ENCODE measurements at places on chromosomes 3 and 15.

DNA sequence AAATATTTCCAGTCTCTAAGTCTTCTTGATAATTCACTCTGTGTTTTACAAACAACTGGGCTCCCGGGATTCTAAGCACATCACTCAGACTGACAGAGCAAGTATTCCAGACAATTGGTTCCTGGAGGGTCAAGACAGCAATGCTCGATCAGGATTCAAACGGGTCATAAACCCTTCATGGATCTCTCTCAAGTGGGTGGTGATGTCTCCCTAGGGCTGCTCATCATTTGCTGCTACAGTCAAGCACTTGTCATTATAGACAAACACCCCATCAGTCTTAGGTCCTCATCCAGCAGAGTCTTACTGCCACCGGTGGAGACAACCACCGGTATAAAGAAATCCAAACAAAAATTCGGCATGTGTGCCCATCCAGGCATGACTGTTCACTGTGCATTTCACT is 921.1 kb downstream of the FHIT start:
- no peak for DNase-seq

- no peak for DNase-seq
Observed at GRCh38 chr3:8625991-8626390, 18.6 kb downstream of the SSUH2 start.

GRCh38 chr15:57060799-57061198 is 142.4 kb downstream of the TCF12 start:
- no peak for DNase-seq

DNA sequence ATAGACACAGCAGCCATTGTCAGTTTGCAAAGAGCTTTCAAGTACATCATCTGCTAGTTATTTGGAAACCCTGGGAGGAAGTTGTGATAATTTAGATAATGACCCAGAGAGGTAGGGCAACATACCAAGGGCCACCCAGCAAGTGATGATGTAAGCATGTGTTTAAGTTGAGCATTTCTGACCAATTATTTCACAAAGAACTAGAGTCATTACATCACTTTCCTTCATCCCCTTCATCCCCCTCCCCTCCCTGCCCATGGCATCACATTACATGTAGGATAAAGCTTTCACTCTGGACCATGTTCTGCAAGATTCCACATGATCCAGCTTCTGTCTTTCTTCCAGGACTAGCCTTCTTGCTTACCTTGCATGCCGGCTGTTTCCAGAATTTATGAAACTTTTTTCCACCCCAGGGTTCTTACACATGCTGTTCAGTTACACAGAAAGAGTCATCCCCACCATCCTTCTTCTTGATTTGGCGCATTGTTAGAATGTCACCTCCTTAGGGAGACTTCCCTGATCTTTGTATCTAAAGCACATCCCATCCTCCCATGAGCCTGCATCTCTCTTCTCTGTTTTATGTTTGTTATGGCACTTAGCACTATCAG is 71.3 kb downstream of the PTPRG start:
- no peak for DNase-seq

- DNase-seq = no peak
Observed at GRCh38 chr15:66720206-66721010, 18.4 kb downstream of the SMAD6 start.

DNA sequence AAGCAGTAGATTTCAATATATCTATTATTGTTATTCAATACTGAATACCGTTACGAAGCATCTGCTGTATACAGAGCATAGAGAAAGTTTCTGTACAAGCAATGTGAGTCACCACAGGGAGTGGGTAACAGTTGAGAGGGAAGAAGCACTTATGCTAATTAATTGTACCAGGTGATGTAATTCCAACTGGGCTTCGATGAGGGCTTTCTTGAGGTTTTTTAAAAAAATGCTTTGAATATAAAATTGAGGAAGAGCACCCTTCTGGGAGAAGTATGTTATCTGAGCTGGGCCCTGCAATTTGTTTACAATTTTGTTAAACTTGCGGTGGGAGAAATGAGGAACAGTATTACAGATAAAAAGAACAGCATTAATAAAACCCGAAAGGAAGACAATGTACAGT is 197.9 kb downstream of the TPRG1 start:
- no peak for DNase-seq

DNA sequence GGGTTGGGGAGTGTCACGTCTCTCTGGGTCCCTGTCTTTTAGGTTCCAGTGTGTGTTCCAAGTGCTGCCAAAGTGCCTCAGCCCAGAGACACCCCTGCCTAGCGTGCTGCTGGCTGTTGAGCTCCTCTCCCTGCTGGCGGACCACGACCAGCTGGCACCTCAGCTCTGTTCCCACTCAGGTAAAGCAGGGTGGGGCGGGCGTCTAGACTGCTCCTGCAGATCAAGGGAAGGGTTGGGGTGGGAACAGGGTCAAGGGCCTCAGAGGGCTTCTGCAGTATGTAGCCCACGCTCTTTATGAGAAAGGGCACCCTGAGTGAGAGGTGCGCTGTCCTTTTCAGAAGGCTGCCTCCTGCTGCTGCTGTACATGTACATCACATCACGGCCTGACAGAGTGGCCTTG is 17.2 kb downstream of the ATRIP start:
- no peak for DNase-seq

DNA sequence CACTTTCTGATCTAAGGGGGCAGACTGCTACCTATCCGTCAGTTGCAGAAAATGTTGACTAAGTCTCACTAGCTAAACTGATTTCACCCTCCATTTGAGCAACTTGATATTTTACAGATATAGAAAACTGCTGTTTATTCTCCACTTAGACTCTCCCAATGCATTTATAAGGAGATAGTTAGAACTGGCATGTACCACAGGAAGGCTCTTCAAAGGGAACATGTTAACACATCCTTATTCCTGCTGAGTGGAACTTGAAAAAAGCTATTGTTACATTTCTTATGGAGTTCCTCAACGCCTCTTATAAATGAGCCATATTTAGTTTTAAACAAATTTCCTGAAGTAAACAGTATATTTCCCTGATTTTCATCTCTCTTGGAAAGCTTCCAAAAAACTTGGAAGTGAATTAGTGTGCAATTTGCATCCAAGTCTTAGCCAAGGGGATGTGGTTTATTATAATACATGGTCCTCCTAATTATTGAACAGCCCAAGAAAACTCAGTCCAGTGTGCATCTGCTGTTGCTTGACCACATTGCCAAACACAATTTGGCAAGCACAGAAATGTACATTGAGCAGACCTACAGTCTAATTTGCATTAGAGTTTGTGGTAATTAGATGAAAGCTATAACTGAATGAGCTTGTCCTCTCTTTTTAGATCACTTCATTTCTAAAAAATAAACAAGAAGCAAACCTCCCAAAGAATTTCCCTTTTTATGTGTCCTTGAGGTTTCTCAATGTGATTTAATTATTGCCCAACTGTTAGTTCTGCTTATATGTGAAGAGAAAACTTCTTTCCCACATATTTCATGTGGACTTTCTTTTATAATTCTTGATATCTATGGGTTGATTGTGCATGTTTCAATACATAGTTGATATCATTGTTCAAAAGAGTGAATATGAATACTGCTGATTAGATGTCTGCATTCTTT is 72.6 kb upstream of the DPH6 start:
- DNase-seq = no peak

- no peak for DNase-seq
Observed at GRCh38 chr3:8273479-8273878, 228.1 kb upstream of the LMCD1 start.

GRCh38 chr3:144362126-144362525 is 390.5 kb downstream of the DIPK2A start:
- DNase-seq = no peak

DNA sequence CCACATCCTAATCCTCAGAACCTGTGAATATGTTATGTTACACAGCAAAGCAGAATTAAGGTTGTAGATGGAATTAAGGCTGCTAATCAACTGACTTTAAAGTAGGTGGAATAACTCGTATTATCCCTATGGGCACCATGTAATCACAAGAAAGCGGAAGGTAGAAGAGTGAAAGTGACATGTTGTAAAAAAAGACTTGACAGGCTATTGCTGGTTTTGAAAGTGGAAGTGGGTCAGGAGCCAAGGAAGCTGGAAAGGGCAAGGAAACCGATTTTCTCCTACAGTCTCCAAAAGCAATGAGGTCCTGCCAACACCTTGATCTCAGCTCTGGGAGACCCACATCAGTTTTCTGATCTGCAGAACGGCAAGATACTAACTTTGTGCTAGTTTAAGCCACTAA is 6.6 kb downstream of the TP63 start:
- DNase-seq = no peak

DNA sequence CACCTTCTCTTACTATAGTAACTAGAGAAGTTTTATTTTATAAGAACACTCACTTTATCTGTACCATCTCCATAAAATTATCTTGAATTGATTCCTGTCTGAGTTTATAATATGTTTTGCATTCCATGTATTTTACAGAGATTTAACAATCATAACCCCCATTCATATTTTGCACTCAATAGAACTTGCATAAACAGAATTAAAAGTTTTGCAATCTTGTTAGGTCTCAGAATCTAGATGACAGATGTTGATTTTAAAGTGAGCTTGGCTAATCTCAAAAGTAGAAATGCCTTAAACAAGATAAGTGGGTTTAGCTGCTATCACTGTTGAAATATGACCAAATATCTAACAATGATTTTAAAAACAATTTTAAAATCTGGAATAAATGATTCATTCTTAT is 107.9 kb upstream of the EPHA6 start:
- no peak for DNase-seq

- DNase-seq = peak; percentile 27
Observed at GRCh38 chr15:90482124-90483011, 47.4 kb upstream of the CRTC3 start.

DNA sequence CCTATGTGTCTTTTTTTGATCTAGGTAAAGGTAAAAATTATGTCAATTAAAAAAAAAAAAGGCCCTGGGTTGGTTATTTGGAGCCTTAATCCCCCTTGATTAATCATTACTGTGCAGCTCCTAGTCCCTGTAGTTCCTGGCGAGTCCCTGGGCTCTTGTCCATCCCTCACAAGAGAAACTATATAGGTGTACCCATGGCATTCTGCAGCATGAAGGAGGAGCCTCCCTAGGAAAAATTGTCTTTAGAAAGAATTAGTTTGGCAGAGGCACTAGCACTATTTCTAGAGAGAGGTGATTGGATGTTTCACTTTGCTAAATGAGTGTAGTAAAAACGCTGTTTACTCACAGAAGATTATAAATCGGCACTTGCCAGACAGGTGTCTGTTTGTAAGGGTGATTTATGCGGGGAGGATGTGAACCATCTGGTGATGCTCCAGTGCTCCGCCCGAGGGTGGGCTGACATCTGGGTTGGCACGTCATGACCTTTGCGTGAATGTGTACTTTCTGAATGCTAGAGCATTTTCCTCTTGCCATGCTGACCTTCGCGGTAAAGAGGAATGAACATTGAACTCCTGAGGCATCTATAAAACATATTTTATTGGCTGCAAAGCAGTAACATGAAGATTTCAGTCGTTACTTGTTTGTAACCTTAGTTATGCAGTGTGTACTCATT is 12.6 kb downstream of the PLCL2 start:
- peak; percentile 56 for DNase-seq

- no peak for DNase-seq
Observed at GRCh38 chr3:177930771-177931170, 605.5 kb upstream of the KCNMB2 start.

- no peak for DNase-seq
Observed at GRCh38 chr3:178139116-178139515, 397.1 kb upstream of the KCNMB2 start.

DNA sequence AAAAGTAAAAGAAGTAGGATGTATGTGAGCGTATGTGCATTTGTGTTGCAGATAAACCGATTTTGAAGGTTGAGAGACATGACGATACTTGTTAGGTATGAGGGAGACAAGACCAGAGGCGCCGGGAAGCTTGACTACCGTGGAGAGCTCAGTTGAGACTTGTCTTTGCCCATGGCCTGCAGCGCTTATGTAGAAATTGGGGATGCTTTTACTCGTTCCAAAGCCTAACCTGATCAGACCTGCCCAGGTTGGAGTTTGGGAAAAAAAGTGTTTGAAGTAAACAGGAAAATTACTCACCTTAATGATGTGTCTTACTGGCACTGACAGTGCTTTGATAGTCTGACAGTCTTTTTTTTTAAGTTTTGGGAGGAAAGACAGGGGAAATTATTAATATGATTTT is 202.8 kb downstream of the TP63 start:
- DNase-seq = no peak

GRCh38 chr3:147414390-147415138 is 5.4 kb downstream of the ZIC1 start:
- DNase-seq = no peak

GRCh38 chr3:99601515-99601914 is 36.9 kb upstream of the COL8A1 start:
- no peak for DNase-seq

DNA sequence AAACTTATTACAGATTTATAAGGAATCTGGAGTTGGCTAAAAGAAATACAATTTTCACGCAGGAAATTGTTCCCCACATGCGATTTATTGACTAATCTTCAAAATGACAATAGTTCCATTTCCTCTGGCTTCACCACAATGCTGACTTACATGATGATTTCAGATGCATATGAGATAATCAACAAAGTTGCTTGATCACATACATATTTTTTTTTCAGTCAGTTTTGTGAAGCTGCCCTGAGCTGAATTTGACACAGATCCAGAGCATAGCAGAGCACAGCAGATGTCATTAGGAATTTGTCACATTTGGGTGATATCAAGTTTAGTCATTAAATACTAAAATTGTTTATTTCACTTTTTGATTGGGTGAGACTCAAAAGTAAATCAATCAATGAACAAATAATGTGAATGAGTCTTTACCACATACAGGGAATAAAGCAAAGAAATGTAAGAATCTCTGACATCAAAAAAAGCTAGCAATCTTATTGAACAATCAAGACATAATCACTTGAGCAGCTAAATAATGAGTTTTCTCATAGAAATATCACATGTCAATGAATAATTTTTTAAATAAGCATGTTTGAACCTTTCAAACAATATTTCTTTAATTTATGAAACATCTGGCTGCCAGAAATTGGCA is 18.3 kb downstream of the CPB1 start:
- no peak for DNase-seq

DNA sequence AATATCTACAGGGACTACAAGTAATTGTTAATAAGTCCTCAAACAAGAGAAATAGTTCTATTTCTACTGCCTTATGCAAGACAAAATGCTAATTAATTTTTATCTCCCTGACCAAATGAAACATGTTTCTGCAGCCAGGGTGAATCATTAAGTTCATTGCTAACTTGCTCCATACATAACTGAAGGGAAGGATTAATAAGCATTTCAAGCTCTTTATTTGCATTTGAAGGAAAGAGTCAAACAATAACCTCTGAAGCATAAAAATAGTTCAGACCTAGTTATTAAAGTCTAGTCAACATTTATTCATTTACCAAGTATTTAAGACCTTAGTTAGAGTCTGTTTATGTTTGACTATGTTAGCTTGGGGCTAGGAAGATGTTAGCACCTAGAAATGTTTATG is 120.0 kb downstream of the ATP1B3 start:
- no peak for DNase-seq

- DNase-seq = no peak
Observed at GRCh38 chr15:51332206-51333147, 5.9 kb downstream of the CYP19A1 start.
